Astrocyte (in vitro differentiated cells and primary cell): ENCODE measurements at places on chromosomes 16 and 17. TPM values are rescaled to one million over a fixed set of nuclear protein-coding genes. Genes with fewer than 3 reads are reported as not detected.

KRTAP4-9 gene
- not detected in 2 replicates for total RNA-seq

SPATA22 gene
- total RNA-seq: not detected in 2 replicates

CTRB1 gene
- not detected in 2 replicates for total RNA-seq

TLCD2 gene
- 5.9 and 6.0 TPM in 2 replicates for total RNA-seq

HSD17B1 gene
- total RNA-seq: 1.5 and 1.7 TPM in 2 replicates

WNT3 gene
- total RNA-seq: 2.4 TPM in 2 replicates

CPHXL2 gene
- not detected in 2 replicates for total RNA-seq

SCN4A gene
- 0.22 and 0.43 TPM in 2 replicates for total RNA-seq

KRT28 gene
- total RNA-seq: not detected in 2 replicates

TP53TG3 gene
- total RNA-seq: not detected in 2 replicates

COQ9 gene
- total RNA-seq: 29.1 TPM in 2 replicates

RPRML gene
- not detected in 2 replicates for total RNA-seq

TMEM186 gene
- 7.9 and 9.6 TPM in 2 replicates for total RNA-seq

PMP22 gene
- 41.7 and 49.6 TPM in 2 replicates for total RNA-seq

TBC1D26 gene
- 0.14 and 0.77 TPM in 2 replicates for total RNA-seq

MILR1 gene
- 0.91 and 1.9 TPM in 2 replicates for total RNA-seq

CDH8 gene
- 13.2 and 17.5 TPM in 2 replicates for total RNA-seq

PHOSPHO1 gene
- 0.79 and 0.95 TPM in 2 replicates for total RNA-seq
